ENCODE measurements at places on chromosomes 12 and 14.
A peak's percentile ranks its signal among the peaks of the same experiment; 100 is the strongest.

GRCh38 chr14:77556946-77557345 lies 58.3 kb upstream of the ISM2 start:
- no peak for DNase-seq

- DNase-seq = peak; percentile 66
Measured at GRCh38 chr14:68137704-68138619, 318.4 kb downstream of the RAD51B start.

DNA sequence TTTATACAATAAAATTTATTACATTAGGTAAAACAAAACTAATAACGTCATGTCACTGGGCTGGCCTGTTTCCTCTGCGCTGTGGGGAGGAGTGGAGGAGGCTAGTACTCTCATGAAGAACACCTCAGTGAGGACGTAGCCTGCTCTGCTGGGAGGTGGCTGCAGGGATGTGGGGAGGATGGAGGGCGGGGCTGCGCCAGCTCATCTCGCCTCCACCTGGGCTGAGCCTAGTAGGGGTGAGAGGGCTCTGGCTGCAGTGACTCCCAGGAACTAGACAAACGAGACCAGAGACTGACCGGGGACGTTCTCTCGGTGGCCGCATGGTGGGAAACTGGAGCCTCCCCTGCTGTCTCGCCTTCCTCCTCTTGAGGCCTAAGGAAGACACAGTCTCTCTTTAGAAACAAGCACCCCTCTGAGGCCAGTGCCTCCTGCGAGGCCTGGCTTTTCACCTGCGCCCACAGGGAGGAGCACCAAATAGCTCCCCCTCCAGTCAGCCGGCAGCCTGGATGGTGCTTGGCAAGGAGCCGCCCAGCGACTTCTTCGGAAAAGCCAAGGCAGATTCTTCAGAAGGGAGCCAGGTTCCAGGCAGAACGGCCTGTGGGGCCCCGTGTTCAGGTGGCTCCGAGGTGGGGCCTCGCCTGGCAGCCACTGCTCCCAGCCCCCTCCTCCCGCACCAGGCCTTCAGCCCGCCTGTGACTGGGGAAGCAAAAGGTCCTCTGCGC lies 62.4 kb downstream of the PLEKHG3 start:
- DNase-seq = no peak

DNA sequence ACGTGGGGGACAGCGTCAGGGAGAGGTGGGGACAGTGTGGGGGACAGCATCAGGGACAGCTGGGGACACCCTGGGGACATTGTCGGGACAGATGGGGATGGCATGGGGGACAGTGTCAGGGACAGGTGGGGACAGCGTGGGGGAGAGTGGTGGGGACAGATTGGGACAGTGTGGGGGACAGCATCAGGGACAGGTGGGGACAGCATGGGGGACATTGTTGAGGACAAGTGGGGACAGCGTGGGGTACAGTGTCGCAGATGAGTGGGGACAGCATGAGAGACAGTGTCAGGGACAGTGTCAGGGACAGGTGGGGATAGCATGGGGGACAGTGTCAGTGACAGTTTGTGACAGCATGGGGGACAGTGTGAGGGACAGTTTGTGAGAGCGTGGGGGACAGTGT lies 240.9 kb downstream of the TMEM121 start:
- DNase-seq = no peak

All from renal cortex interstitium (tissue), 15 donors.